Prostate gland (tissue), 2 donors: ENCODE measurements at places on chromosomes 2 and 18. TPM values are rescaled to one million over a fixed set of nuclear protein-coding genes. Genes with fewer than 3 reads are reported as not detected.

- no peaks in the 10 kb centered on the region for H3K27me3 ChIP-seq
- DNase-seq: no peak
- no peak overlapping the region for H3K27ac ChIP-seq
Observed at GRCh38 chr2:84701880-84702279, 179.0 kb downstream of the TRABD2A start.

DNA sequence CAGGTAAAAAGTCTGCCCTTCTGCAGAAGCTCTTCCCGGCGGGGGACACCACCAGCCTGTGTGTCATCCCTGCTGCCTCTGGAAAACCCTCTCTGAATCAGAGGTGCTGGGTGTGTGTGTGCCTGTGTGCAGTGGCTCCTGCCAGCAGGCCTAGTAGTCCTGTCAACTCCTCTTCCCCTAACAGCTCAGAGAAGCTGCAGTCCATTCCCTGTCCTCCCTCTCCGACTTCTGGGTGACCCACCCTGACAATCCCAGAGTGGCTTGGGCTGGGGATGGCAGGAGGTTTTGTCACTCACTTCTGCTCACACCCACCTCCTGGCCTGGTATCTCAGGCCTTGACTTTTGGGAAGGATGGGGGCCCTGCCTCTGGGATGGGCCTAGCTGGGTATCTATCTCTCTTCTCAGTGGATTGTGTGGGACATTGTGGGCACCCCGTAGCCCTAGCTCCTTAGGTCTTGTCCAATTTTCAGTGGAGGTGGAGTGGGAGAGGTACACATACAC is 2.3 kb downstream of the WNT10A start:
- H3K27ac ChIP-seq: peak overlapping the region; percentile 62
- peaks cover 2% of the 10 kb centered on the region for H3K27me3 ChIP-seq
- H3K36me3 ChIP-seq: no peaks in the 10 kb centered on the region
- no peak overlapping the region for H3K4me3 ChIP-seq
- no peaks in the 10 kb centered on the region for H3K4me1 ChIP-seq

DNA sequence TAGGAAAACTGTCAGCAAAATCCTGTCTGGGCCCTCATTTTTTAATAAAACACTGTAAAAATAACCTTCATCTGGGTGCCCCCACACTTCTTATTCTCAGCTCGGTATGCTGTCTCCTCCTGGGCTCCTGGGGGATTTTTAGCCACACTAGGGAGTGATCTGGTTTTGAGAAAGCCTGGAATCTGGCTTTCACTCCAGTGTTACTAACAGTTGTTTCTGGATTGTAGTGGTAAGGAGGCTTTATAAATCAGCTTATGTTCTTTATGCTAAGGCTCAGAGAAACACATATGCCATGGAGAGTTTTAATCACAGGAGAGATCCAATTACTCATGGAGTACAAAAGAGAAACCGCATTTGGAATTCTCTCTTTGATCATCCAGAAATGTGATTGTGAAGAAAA is 744.3 kb upstream of the SOX11 start:
- no peak for DNase-seq
- H3K4me1 ChIP-seq: no peaks in the 10 kb centered on the region
- H3K27ac ChIP-seq: no peak overlapping the region
- H3K36me3 ChIP-seq: no peaks in the 10 kb centered on the region
- no peaks in the 10 kb centered on the region for H3K27me3 ChIP-seq

DNA sequence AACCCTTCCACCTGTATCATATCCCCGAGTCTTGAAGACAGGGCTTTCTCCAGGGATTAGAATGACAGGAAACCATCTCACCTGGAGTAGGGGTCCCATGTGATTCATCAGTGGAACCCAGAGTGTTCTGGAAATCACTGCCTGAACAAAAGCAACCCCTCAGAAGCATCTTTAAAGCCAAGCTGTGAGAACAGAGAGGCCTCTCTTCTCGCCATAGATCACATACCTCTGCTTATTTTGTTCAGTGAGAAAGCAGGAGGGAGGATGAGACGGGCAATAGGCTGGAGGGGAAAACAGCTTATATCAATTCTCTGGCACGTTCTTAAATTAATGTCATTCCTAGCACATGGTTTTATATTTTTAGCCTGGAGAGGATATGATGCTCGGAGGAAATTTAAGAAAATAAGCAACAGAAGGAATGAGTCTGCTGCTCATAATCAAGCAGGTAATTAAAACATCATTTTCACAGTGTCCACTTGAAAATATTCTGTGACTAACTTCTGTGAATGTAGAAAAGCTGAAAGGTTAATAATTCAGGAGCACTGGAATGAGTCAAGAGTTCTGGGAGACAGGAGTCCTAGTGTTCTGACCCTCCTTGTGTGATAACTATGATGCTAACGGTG is 213.6 kb upstream of the SP5 start:
- no peaks in the 10 kb centered on the region for H3K27me3 ChIP-seq
- H3K27ac ChIP-seq: peak overlapping the region; percentile 42

- H3K27me3 ChIP-seq: no peaks in the 10 kb centered on the region
- peaks cover 3% of the 10 kb centered on the region for H3K4me1 ChIP-seq
- H3K27ac ChIP-seq: no peak overlapping the region
- no peak overlapping the region for H3K4me3 ChIP-seq
- no peaks in the 10 kb centered on the region for H3K36me3 ChIP-seq
- DNase-seq: no peak
Observed at GRCh38 chr2:120353591-120353898, 7.6 kb downstream of the INHBB start.

DNA sequence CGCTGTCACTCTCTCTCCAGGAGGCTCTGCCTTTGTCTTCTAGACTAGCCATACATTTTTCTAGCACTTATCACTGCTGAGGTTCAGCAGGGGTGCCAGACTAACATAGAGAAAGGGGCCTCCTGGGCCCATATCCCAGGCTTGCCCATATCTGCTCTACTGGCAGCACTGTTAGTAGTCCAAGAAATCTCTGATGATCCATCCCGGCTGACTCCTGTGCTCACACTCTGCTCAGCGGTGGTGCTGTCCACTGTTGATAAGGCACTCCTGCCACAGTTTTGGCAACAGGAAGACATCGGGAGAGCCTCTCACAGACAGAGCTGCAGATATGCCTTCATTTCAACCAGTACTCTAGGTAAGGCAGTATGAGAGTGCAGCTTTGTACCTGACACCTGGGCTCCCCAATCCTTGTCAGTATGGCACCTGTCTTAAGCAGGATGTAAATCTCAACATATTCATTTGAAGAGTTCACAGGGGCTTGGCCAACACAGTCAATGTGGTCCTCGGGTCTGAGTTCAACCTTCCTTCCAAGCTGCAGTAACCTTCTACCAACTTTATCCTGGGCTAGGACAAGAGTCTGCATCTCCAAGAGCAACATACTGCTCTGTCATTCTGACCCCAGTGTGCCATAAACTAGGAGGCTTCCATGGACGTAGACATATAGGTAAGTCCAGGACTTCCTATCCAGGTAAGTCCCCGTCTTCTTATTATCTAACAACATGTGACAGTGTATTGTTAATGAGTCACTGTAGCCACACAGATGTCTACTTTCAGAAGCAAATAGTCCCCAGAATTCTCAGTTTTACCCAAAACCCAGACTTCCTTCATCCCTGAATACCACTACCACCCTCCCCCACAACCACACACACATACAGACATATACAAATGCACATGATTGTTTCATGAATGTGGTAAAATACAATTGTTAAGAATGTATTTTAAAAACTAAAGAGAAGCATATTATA is 16.2 kb downstream of the KLF7 start:
- no peak for DNase-seq
- H3K27me3 ChIP-seq: no peaks in the 10 kb centered on the region
- H3K4me1 ChIP-seq: peaks cover 5% of the 10 kb centered on the region

DNA sequence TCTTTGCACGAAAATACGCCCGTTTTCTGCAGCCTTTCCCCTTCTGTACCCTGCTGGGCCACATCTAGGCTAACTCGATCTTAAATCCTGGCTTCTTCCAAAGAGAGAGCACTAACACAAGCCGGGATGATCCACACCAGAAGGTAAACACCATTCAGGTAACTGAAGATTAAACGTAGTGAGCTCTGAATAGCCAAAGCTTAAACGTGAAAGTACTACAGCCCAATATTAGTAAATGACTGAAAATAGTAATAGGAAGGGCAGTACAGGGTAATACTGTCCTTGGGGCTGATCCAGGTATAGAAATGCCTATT is 422 bp upstream of the MRPL53 start:
- no peaks in the 10 kb centered on the region for H3K27me3 ChIP-seq
- no peaks in the 10 kb centered on the region for H3K36me3 ChIP-seq
- H3K4me1 ChIP-seq: no peaks in the 10 kb centered on the region
- DNase-seq: no peak
- H3K4me3 ChIP-seq: peak overlapping the region; percentile 63
- peak overlapping the region; percentile 89 for H3K27ac ChIP-seq

DNA sequence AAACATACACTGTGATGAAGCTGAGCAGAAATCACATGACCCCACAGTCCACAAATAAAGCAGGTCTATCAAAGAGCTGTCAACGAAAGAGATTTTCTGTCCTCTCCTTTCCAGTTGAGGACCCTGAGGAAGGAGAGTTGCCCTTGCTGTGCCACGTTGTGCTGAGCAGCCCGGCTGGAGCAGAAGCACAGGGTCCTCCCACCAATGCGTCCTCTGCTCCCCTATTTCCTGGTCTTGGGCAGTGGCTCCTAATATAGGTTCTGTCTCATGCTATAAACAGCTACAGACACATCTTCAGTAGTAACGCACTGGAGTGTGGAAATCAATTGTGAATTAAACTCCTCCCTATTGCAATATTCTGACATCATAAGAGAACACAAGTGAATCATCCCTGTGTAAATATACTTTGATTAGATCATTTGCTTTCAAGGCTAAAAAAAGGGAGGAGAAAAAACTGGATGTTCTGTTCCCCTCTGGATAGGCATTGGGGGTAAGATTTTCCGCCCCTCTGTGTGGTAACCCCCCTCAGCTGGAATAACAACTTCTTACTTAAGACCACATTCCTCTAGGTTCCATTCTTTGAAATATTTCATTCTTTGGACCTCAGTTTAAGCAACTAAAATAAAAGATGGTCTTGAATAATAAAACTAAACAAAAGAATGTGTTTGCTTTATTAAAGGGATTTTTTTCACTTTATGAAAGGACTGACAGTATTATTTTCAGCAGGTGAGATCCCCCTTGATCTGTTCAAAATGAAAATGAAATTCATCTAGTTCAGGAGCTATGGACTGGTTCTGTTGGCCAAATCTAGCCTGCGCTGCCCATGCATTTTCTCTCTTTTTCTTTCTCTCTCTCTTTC is 8.3 kb upstream of the RHOB start:
- no peak for DNase-seq
- H3K4me3 ChIP-seq: no peak overlapping the region
- H3K27ac ChIP-seq: peak overlapping the region; percentile 67
- no peaks in the 10 kb centered on the region for H3K36me3 ChIP-seq
- no peaks in the 10 kb centered on the region for H3K27me3 ChIP-seq

GRCh38 chr2:439077-439476 is 151.2 kb upstream of the ALKAL2 start:
- H3K27ac ChIP-seq: peak overlapping the region; percentile 54
- no peaks in the 10 kb centered on the region for H3K36me3 ChIP-seq
- H3K4me3 ChIP-seq: no peak overlapping the region
- H3K27me3 ChIP-seq: peaks cover 5% of the 10 kb centered on the region
- H3K4me1 ChIP-seq: no peaks in the 10 kb centered on the region

DNA sequence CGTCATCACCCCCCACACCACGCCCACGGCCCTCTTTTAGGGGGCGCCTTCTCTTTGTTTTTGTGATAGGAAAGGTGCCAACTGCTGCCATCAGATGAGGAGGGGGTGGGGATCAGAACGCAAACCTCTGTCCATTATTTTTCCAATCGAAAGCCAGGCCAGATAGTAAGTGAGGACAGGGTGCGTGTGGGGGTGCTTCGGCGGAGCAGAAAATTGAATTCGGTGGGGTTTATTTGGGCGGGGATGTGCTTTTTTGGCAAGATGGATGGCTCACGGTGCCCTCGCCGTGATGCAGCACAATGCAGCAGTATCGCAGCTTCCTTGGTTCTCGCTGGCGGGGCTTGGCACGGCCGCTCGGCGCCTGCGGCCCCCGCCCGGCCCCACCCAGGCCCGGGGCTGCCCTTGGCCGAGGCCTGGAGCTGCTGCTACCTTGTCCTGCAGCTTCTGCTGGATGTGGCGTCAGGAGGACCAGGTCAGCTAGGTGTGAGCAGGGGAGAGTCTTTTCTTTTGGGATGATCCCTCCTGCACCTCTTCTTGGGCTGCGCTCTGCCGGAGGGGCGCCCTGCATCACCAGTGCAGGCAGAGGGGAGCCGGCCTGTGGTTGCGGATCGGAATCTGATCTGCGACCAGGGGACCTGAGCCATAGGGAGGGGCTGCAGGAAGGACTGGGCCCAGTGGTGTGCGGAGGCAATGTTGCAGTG is 1.3 kb downstream of the SPTBN1 start:
- DNase-seq: no peak
- H3K4me1 ChIP-seq: peaks cover 9% of the 10 kb centered on the region
- peak overlapping the region; percentile 93 for H3K4me3 ChIP-seq
- H3K27ac ChIP-seq: peak overlapping the region; percentile 96
- H3K36me3 ChIP-seq: no peaks in the 10 kb centered on the region

- no peaks in the 10 kb centered on the region for H3K4me1 ChIP-seq
- H3K4me3 ChIP-seq: no peak overlapping the region
- no peaks in the 10 kb centered on the region for H3K36me3 ChIP-seq
- no peaks in the 10 kb centered on the region for H3K27me3 ChIP-seq
- no peak overlapping the region for H3K27ac ChIP-seq
Observed at GRCh38 chr18:48575658-48576456, 37.0 kb downstream of the CTIF start.

GRCh38 chr18:10842371-10842770 is 307.0 kb downstream of the PIEZO2 start:
- no peak overlapping the region for H3K27ac ChIP-seq
- H3K27me3 ChIP-seq: no peaks in the 10 kb centered on the region
- DNase-seq: no peak
- no peaks in the 10 kb centered on the region for H3K4me1 ChIP-seq

DNA sequence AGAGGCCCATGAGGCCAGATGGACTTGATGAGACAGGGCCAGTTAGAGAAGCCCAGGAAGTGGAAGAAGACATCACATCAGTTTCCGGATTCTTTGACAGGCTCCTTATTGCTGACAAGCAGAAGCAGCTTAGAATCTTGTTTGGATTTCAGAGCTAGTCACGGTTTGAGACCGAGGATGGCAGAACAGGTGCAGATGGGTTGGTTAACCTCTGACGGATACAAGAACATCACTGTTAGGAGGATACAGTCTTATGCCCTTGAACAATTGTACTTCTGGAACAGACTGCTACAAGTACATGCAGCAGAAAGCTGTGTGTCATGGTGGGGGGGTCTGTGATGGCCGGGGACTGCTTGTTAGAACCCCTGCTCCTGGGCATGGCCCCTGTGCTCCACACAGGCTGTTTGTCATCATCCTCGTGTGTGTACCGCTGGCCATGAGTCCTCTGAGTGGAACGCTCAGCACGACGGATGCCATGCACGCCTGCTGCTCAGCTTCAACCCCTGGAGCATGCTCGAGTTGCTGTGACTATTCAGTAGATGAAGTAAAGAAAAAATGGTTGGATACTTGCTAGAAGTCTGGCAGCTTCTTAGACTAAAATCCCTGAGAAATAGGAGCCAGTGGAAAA is 217.7 kb downstream of the SH3RF3 start:
- H3K36me3 ChIP-seq: no peaks in the 10 kb centered on the region
- H3K27me3 ChIP-seq: no peaks in the 10 kb centered on the region
- no peak overlapping the region for H3K4me3 ChIP-seq
- H3K4me1 ChIP-seq: peaks cover 3% of the 10 kb centered on the region
- DNase-seq: no peak

TM4SF20 gene
- not detected for total RNA-seq

MARS2 gene
- 6.9 TPM for total RNA-seq

NTSR2 gene
- not detected for total RNA-seq

MYO3B gene
- 0.09 TPM for total RNA-seq

ANKRD44 gene
- total RNA-seq: 6.0 TPM

PSD4 gene
- total RNA-seq: 221 TPM

RBM44 gene
- total RNA-seq: 6.0 TPM

ASTL gene
- 0.57 TPM for total RNA-seq

C1GALT1C1L gene
- total RNA-seq: 2.3 TPM

KCNG3 gene
- 4.1 TPM for total RNA-seq
